CD14-positive monocyte (primary cell): ENCODE measurements at places on chromosomes 16 and 17.

DNA sequence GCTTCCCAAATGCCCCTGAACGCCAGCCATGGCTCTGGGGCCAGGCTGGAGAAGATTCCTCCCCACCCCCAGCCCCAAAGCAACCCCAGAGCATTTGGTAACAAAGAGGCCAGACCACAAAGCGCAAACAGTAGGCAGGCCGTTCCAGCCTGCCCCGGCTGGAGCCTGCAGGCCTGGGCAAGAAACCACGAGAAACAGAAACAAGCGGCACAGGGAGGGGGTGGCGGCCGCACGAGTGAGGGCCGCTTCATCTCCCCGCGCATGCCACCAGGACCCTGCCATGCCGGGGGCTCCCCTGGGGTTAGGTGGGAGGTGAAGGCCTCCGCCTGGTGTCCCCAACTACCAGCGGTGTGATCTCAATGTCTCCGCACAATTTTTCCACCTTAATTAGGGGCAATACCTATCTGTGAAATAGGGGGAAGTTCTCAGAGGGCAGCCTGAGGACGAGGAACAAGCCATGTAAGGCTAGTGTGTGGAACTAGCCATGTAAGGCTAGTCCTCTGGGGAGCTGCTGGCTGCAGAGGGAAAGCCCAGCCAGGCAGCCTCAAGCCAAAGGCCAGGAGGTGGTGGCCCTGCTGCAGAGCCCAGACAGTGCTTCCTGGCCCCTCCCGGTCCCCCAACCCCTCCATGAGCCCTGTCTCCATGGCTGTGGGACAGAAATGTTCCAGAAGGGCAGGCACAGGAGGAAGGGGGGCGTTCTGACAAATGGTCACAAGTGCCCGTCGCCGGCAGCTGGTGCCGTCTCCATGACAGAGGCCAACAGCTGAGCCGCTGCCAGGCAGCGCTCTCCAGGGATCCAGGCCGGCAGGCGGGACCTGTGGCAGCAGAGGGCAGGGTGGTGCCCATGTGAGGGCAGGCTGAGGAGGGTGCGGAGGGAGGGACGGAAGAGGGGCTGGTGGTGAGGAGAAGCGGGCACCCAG, 14.5 kb upstream of the MTSS2 start:
- DNase-seq: no peak

- DNase-seq: peak; percentile 72
Measured at GRCh38 chr17:41500131-41500911, 5.1 kb downstream of the KRT13 start.

- DNase-seq: no peak
Measured at GRCh38 chr16:20001856-20002707, 71.6 kb downstream of the GPR139 start.

- DNase-seq: peak; percentile 8
Measured at GRCh38 chr16:11916524-11917285, 949 bp upstream of the GSPT1 start.

DNA sequence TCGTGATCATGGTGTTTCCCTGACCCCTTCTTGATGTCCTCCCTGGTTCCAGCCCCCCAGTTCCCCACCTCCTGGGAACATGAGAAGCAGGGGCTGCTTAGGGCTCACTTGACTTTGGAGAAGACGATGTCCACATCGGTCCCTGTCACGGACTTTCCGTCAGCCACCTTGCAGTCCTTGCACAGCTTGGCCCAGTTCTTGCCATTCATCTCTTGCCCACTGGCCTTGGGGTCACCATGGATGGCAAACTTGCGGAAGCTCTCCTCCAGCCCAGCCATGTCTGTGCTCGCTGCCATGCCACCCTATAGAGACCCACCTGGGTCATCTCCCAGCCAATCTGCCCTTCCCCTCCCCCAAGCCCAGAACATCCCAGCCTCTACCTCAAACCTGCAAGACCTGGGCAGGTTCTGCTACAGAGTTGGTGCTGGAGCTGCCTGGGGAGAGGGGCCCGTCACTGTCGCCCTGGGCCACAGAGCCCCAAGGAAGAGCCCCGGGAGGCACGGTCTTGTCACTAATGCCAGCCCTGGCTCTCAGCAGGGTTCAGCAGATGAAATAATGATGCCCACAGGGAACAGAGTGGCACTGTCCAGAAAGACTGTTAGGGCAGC, 2.4 kb downstream of the TPPP3 start:
- no peak for DNase-seq

- no peak for DNase-seq
Measured at GRCh38 chr17:67187927-67188326, 57.1 kb downstream of the HELZ start.

DNA sequence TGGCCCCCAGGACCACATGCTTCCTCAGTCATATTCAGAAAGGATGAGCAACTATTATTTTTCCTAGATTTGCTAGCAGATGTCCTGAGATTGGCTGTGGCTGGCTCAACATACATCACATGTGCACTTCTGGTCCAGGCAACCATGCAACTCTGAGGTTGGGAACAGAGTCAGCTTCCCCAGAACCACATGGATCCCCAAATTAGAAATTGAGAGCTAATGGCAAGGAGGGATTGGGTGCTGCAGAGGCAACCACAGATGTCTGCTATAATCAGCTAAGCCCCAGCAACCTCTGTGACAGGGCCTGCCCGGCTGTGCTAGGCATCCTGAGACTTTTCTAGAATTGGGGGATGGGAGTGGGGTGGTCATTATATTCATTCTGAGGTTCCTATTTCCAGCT, 33.8 kb upstream of the CLEC18A start:
- no peak for DNase-seq

- DNase-seq: no peak
Measured at GRCh38 chr16:53948734-53949430, 244.9 kb downstream of the FTO start.

- no peak for DNase-seq
Measured at GRCh38 chr16:64362193-64362592, 759.7 kb downstream of the CDH11 start.

DNA sequence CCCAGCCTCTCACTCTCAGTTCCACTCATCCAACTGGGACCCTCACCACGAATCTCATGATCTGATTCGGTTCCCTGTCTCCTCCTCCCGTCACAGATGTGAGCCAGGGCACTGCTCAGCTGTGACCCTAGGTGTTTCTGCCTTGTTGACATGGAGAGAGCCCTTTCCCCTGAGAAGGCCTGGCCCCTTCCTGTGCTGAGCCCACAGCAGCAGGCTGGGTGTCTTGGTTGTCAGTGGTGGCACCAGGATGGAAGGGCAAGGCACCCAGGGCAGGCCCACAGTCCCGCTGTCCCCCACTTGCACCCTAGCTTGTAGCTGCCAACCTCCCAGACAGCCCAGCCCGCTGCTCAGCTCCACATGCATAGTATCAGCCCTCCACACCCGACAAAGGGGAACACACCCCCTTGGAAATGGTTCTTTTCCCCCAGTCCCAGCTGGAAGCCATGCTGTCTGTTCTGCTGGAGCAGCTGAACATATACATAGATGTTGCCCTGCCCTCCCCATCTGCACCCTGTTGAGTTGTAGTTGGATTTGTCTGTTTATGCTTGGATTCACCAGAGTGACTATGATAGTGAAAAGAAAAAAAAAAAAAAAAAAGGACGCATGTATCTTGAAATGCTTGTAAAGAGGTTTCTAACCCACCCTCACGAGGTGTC, 26.6 kb downstream of the STH start:
- no peak for DNase-seq

GRCh38 chr16:88941913-88942909, 34.8 kb downstream of the CBFA2T3 start:
- DNase-seq: no peak
